AG09309 (cell line): ENCODE measurements at places on chromosomes 2 and 18.

GRCh38 chr2:64875368-64875767 lies 113.8 kb upstream of the SLC1A4 start:
- DNase-seq = no peak

- DNase-seq = no peak
Observed at GRCh38 chr2:29900971-29901633, 20.3 kb downstream of the ALK start.

DNA sequence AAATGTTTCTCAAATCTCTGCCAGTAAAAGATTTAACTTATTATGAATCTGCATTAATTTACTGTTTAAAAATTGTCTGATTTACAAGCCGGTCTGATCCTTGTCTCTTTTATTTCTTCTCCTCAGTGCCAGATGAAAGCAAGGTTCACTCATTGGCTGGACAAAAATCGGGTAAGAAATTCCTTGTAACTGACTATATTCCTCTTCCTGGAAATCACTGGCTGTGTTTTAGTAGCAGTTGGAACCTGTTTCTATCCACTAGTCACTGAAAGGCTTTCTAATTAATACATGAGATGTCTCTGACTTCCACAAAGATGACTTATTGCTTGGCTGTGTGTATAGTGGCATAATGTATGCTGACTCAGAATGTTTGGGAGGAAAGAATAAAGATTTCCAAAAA lies 436.6 kb upstream of the NRP2 start:
- DNase-seq = peak; percentile 59

GRCh38 chr18:7172611-7173010 lies 55.0 kb upstream of the LAMA1 start:
- no peak for DNase-seq

DNA sequence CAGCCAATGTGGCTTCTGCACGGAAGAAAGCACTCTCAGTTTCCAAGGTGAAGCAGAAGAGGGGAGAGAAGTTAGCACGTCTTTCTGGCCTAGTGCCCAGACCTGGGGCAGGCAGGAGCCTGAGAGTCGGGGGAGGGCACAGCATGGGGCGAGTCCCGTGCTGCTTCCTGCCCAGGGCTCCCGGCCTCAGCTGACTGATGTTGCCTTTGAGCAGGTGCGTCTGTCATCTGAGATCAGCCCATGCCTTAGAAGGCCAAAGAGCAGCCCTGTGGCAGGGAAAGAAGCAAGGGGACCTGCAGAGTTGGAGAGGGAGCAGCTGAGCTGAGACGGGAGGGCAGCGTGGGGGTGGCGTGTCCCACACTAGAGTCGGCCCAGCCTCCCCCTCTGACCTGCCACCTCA lies 3.3 kb downstream of the KCNIP3 start:
- no peak for DNase-seq

- no peak for DNase-seq
Observed at GRCh38 chr18:55547705-55548056, 40.3 kb downstream of the TCF4 start.

DNA sequence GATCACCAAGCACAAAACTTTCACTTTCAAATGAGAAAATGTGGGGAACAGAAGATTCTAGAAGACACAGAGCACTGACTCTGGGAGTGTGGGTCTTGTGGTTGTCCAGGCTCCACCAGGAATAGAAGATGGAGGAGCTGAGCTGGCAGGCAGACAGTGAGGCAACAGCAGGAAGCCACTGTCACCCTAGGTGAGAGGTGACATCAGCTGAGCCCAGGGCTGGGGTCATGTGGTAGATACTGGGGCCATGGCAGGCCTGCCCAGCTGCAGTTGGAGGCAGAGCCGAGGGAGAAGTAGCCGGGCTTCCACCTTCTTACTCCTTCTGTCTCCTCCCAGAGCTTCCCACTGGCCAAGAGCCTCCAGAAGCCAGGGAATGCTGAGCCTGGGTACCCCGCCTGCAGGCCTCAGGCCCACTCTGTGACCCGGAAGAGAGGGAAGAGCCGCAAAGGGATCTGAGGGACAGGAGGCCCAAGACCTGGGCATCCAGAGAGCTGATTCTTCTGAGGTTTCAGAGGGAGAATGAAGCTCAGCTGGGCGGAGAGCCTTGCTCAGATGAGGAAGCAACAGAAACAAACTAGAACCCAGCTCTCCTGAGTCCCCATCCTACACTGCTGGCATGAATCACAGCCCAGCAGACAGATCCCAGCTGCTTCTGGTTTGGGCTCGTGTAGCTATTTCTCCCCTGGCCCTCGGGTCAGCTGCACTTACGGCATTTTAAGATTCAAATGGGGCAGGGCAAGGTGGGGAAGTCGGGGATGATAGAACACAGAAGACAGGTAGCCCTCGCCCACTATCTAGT lies 39.8 kb upstream of the ASAP2 start:
- DNase-seq = no peak
